ENCODE measurements at places on chromosomes 11 and 22.

DNA sequence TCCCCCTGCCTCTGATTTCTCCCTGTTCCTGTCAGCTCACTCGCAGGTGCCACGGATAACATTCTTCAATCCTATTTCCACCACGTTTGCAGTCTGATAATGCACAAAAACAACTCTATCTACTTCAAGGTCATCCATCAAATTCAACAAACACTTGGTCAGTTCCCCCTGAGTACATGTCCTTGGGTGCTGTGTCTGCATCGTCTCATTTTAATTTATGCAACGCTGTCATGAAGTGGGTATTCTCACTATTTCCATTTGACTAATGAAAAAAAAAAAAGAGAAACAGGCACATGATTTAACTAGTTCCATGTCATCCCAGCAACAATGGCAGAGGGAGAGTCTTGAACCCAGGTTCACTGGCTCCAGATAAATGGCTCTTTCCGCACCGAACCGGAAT, 262.6 kb downstream of the LARGE1 start:
- no peak for DNase-seq

GRCh38 chr11:10770626-10771254, 19.7 kb downstream of the CTR9 start:
- no peak for DNase-seq

DNA sequence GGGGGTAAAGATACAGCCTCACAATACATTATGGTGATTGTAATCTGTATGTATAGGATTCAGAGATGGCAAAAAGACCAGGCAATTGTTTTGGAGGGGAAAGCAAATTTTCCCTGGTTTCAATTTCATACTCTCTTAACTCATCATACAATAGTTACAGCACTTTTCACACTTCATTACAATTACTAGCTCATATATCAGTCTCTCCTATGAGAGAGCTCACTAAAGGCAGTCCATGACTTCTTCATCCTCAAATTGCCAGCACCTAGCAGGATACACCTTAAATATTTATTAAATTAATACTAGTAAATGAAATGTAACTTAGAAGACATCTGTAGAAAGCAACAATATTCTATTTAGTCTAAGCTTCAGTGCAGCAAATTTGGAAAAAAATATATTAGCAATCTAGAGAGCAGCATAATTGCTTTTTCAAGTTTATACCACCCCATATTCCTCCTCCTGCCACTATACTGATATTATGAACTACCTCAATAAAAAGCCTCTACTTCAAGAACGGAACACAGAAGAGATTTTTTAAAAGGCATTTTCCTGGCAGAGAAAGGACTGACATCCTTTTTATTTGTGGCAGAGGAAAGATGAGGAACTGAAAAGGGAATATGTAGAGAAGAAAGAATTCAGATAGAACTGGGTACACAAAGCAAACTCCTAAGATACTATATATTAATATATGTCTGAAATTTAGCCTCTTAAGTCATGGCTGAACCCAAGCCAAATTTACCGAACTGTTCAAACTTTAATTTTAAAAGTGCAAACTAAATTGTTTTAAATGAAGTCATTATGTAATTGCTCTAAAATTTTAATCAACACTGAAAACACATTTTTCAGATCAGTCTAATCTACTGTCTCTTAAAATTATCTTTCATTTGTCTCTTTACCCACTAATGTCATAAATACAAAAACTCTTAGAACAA, 27.7 kb downstream of the PICALM start:
- no peak for DNase-seq

GRCh38 chr11:2530855-2531200, 86.0 kb downstream of the KCNQ1 start:
- DNase-seq, result no peak

DNA sequence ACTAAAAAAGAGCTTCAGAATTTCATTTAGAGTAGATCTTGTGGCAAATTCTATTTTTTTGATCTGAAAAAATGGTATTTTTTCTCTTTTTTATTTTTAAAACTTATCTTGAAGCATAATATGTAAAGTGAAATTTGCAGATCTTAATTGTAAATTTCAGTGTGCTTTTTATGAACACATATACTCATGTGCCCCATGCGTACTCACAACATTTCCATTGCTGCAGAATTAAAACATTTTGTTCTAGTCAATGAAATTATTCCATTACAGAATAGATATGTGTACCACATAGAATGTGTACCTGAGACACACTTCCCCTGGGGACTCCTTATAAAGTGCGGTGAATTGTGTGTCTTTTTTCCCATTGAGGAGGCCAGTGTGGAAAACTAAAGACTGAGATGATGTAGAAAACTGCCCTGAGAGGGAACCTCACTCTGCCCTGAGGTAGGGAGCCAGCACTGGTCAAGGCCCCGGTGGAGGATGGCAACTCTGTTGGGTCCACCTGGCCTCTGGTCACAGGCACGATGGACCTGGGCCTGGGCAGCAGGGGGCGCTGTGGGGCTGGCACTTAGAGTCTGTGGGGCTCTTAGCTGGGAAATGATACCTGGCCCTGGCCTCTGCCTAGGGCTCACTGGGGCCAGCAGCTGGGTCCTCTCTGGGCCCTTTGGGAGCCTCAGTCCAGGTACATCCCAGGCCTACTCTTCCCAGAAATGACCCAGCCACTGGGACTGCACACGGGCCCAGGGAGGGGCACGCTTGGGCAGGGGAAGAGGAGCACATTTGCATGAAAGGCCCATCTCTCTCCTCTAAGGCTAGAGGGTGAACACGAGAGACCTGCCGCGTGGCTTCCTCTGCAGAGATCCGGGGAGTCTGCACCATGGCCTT, 77.9 kb upstream of the TOP3B start:
- peak; percentile 62 for DNase-seq

Data from stimulated activated CD8-positive, alpha-beta memory T cell treated with anti-CD3 and anti-CD28 coated beads, Interleukin-2, amount 100 ng/mL, for 48 hours (primary cell).